ENCODE measurements at places on chromosomes 4 and X. TPM values are rescaled to one million over a fixed set of nuclear protein-coding genes. Genes with fewer than 3 reads are reported as not detected.

IRS4 gene
- total RNA-seq: not detected

REPS2 gene
- total RNA-seq: not detected

ATP10D gene
- total RNA-seq: 9.8 TPM

F8A3 gene
- total RNA-seq: 8.2 TPM

CXCL5 gene
- total RNA-seq: not detected

MAGEA4 gene
- not detected for total RNA-seq

Data from activated naive CD8-positive, alpha-beta T cell treated with anti-CD3 and anti-CD28 coated beads for 36 hours (primary cell).